ENCODE measurements at places on chromosomes 12 and 14.
A peak's percentile ranks its signal among the peaks of the same experiment; 100 is the strongest.

- DNase-seq: peak; percentile 85
These were observed 30.1 kb upstream of the PPP2R5C start for GRCh38 chr14:101731187-101732080.

DNA sequence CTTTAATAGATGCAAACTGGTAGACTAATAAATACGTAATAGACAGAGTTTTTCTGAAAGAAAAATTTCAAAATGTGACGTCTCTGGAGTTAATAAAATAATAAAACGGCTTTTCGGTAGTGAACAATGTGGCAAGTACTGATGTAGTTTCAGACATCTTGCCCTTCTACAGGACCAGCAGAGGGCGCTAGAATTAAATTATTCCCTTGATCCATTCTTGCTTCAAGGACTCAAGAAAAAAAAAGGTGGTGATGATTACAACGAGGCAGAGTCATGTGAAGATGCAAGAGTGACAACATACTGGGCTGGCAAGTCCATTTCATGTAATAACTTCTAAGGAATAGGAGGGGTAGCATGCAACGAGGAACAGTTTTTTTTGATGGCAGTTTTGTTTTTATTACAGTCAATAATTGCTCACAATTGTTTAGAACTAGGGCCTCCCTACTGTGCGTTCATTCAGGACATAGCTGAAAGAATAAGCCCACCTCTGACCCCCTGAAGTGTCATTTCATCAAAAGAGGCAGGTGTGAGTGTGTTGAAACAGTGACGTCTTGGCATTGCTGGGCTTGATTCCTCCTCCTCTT lies 101.0 kb upstream of the GZMB start:
- DNase-seq: no peak

- DNase-seq: no peak
These were observed 447.5 kb upstream of the DCN start for GRCh38 chr12:91630083-91630482.

- DNase-seq: no peak
These were observed 86.4 kb downstream of the BCL11B start for GRCh38 chr14:99185436-99186068.

GRCh38 chr14:94906991-94907587 lies 137.2 kb upstream of the GSC start:
- DNase-seq: no peak

DNA sequence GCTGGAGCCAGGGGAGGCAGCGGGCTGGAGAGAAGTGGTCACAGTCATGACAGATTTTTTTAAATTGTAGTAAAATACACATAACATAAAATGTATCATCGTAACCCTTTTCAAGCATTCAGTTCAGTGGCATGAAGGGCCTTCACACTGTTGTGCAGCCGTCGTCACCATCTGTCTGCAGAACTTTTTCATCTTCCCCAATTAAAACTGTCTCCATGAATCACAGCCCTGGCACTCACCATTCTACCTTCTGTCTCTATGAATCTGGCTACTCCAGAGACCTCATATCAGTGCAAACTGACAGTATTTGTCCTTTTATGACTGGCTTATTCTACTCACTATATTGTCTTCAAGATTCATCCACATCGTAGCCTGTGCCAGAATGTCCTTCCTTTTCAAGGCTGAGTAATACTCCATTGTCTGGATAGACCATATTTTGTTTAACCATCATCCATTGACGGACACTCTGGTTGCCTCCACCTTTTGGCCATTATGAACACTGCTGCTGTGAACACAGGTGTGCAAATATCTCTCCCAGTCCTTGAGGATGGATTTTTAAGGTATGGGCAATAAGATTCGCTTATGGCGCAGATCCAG lies 91.5 kb upstream of the NCOR2 start:
- no peak for DNase-seq

DNA sequence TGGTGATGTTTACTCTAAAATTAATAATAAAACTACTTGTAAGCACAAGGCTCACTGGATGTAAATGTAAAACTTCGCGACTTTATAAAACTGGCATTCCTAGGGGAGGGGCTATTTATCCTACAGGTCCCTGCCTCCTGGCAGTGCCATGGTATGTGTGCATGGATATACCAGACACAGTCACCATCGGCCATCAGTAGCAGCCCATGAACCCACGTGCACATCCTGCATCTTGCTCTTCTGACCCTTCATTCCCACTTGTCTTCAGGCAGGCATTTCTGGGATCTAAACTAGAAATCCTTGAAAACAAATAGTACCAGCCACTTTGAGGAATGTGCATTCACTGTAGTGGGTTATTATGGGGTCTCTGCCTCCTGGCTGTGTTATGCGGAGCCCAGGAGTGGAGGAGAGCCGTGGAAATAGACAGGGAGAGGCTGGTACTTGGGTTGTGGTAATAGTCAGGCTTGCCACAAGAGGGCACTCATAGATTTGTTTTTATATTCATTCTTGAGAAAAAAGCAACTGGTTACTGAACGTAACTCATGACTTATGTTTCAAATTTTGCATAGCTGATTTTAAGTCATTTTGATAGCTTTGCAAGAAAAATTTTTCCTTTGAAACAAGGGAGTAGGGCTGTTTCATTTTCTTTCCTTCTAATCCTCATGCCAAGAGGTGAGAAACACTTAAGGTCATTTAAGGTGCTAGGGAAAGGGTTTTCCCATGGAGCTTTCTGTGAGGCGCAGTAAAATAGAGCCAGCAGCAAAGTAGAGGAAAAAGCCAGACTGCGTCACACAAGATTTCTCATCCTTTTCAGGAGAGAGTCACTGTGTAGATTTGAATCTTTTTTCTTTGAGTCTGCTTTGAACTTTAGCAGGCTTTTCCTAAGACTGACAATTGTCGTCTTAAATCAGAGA lies 17.4 kb upstream of the GALNT16 start:
- DNase-seq: peak; percentile 52

DNA sequence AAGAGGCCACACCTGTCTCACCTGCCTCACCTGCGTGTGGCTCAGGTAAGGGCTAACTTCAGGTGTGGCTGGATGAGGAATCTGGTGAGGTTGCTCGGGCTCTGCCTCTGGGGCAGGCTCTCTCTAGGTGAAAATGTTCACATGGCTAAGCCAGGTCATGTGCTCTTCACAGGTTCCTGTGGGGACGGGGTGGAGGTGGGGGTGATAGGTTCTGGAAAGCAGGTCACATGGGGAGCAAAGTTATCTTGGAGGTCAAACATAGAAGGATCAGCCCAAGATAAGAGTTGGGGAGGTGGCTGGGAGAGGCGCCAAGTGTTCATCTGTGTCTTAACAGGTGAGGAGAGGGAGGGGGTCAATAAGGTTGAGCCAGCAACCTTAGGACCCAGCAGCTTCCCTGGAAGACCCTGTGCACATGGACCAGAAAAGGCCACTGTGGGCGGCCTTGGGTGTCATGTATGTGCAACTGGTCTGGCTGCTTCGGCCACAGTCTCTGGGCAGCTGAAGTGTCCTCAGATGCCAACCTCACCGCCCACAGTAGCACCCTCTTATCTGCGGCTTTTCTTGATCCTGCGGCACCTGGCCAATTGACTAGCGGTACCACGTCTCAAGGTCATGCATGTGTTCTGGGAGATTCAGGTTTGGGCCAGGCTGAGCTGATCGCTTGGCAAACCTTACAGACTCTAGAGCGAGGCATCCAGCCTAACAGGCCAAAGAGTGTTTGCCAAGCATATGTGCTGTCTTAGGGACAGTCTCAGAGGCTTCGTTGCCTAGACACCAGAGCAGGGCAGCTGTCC lies 60.5 kb downstream of the CACNA1C start:
- no peak for DNase-seq

GRCh38 chr12:89353823-89354611 lies 1.7 kb upstream of the DUSP6 start:
- peak; percentile 89 for DNase-seq

DNA sequence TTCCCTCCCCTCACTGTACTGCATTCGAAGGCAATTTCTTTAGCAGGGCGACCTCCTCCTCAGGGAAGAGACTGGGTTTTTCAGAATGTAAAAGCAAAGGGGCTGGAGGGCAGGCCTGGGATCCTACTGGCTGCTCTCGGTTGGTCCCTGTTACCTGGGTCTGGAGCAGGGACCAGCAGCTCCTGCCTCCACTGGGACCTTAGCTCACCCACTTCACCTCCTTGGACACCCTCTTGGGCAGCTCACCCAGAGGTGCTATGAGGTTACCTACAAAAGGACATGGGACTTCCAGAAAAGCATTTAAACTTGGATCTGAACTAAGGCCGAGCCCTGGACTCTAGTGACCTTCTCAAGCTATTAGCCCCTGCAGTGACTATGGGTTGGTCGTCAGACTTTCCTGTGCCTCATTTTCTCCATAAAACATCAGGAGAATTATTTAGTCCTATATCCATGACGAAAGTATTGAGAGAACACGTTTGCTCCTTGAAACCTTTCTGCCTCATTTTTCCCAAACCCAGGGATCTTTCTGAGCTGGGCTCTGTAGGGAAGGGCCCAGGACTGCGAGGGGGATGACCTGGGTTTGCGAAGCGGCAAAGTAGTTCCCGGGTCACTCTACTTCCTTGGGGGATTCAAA lies 65.0 kb downstream of the FBXL14 start:
- no peak for DNase-seq

GRCh38 chr12:54463484-54463883 lies 9.9 kb downstream of the GTSF1 start:
- no peak for DNase-seq

DNA sequence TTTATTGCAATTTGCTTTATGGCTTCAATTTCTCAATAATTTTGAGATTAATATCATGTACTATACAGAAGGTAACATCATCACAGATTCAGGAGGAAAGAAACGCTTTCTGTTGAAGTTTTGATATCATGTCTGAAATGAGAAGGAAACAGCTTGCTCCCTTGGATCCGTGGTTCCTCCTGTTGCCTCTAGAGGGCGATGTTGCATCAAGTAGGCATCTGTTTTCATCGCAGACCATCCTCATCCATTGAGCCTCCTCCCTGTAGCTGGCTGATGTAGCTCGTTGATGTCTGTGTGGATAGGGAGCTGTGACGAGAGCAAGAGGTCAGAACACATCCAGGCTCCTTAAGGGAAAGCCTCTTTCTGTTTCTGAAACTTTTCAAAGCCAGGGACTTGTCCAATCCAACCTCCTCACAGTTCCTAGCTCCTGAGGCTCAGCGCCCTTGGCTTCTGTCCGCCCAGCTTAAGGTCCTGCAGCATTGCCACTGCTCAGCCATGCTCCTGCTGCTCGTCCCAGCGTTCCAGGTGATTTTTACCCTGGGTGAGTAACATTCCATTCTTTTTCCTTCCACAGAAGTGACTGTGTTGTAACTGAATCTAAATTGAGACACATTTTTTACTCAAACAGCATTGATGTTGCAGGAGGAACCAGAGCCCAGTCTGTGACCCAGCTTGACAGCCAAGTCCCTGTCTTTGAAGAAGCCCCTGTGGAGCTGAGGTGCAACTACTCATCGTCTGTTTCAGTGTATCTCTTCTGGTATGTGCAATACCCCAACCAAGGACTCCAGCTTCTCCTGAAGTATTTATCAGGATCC lies 304.8 kb upstream of the OR4E1 start:
- DNase-seq: peak; percentile 63

GRCh38 chr12:113396200-113396599 lies 7.5 kb downstream of the SDS start:
- no peak for DNase-seq

DNA sequence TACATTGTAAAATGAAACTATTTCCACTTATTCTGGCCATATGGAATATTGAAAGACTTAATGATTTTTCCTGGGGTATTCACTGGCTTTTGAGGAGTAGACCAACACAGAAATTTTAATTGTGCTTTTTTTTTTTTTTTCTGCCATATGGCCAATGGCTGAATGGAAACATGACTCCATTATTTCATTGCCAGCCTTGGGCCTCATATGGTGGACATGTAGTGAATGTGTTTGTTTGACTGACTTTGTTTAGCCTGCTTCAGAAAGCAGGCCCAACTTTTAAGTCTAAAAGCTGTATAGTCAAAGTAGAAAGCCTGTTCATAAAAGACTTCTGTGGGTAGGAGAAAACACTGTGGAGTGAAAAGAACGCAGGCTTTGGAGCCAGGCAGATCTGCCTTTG lies 2.4 kb downstream of the GNG2 start:
- no peak for DNase-seq

DNA sequence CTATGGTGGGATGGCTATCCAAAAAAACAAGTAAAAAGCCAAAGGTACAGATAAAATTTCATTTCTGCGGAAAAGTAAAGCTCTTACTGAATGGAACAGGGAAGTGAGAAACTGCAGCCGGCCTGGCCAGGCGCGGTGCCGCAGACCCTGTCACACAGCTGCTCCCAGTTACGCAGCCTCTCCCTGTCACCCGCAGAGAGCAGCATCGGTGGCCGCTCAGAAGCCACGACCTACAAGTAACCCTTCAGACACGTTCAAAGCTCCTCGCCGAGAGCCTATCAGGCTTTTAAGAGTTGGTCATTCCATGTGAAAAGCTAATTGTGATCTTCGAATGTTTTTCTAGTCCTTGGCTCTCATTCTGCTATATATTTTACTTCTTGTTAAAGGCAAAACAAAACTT lies 11.0 kb upstream of the ANKLE2 start:
- DNase-seq: no peak

DNA sequence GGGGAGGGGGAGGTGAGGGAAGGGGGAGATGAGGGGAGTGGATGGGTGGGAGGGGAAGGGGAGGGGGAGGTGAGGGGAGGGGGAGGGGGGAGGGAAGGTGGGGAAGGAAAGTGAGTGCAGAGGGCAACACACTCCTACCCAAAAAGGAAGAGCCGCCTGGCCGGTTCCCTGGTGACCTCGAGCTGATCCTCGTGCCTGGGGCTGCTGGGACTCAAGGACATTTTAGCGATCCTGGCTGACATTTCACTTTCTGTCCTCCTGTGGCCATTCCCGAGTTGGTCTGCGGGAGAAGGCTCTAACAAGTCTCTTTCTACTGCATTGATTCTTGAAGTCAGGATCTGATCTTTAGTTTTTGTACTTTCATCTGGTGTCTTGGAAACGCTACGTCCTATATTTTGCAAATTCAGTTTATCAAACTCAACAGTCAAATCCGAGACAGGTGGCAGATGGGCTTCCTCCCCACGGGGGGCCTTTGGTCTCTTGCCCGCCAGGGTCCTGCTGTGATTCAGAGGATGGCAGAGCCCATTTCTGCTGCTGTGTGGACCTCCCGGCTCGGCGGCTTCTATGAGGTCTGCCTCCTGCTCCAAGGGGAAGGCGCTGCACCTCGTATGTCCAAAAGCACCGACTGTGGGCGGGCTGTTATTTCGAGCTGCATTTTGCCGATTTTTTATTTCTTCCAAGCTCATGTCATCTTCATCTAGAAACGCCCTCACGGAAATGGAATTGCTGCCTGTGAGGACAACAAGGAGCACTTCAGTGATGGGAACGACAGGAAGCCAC lies 19.1 kb downstream of the PGAM5 start:
- no peak for DNase-seq

DNA sequence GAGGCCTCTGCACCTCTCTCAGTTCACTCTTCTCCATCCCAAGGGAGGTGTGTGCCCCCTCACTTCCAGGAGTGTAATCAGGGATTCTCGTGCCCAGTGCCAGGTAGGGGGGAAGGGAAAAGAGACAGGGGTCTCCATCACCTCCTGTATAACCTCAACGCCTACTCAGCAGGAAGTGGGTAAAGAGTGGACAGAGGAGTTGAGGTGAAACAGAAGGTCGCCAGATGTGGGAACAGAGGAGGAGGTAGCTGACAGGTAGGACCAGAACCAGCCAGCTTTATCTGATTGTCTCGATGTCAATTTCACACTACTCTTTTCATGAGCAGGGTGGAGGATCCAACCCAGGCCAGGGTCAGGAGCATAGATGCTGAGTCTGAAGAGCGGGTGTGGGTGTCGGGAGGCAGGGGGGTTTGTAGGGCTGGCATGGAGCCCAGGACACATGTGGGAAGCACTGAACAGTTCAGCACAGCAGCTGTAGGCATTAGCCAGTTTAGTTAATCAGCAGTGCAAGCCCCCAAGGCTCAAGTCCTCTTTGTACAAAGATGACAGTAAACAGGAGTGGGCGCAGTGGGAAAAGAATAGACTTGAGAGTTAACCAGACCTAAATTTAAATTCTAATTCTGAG lies 213.5 kb downstream of the PELI2 start:
- DNase-seq: no peak

- DNase-seq: no peak
These were observed 176.7 kb upstream of the BCL2L14 start for GRCh38 chr12:11893998-11894397.

All from activated CD4-positive, alpha-beta memory T cell treated with anti-CD3 and anti-CD28 coated beads, Interleukin-2, amount 10 ng/mL, durations not matched to agents 7 days and 5 days (primary cell).